Stimulated activated CD4-positive, alpha-beta T cell treated with anti-CD3 and anti-CD28 coated beads, Interleukin-2, amount 100 ng/mL, for 48 hours (primary cell): ENCODE measurements at places on chromosomes 16 and 17.

GRCh38 chr17:58436805-58437239 lies 19.5 kb upstream of the RNF43 start:
- DNase-seq, result no peak

DNA sequence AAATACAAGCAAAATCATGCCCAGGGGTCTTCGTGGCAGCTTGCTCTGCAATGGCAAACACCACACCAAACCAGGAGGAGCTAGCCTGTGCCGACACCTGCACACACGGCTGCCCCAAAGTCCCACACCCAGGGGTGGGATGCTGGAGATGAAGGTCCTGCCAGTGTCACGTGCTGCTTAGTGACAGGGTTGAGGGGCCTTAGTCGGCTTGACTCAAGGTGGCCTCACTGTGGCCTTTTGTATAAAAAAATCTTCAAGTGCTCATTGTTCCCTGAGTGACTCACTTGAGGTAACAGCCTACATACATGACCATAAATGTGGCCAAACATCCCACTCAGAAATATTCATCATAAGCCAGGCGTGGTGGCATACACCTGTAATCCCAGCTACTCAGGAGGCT lies 7.3 kb downstream of the TRIM65 start:
- no peak for DNase-seq

- DNase-seq, result no peak
Observed at GRCh38 chr17:27782791-27783206, 17.5 kb downstream of the NOS2 start.

DNA sequence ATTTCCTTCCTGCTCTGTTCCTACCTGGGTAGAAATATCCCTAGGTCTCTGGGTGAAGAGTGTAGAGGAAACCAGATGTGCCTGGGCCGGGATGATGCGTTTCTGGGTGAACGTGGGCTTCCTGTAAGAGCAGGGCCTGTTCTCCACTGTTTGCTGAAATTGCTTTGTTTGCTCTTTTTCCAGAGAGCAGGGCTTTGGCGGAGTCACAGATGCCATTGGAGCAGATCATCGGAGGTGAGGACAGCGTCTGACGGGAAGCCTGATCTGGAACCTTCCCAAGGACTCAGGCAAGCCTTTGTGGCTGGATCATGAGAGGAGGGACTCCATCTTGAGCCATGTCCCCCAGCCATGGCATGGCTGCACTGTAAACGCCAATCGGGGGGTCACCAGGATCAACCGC lies 15.4 kb downstream of the DHODH start:
- no peak for DNase-seq

DNA sequence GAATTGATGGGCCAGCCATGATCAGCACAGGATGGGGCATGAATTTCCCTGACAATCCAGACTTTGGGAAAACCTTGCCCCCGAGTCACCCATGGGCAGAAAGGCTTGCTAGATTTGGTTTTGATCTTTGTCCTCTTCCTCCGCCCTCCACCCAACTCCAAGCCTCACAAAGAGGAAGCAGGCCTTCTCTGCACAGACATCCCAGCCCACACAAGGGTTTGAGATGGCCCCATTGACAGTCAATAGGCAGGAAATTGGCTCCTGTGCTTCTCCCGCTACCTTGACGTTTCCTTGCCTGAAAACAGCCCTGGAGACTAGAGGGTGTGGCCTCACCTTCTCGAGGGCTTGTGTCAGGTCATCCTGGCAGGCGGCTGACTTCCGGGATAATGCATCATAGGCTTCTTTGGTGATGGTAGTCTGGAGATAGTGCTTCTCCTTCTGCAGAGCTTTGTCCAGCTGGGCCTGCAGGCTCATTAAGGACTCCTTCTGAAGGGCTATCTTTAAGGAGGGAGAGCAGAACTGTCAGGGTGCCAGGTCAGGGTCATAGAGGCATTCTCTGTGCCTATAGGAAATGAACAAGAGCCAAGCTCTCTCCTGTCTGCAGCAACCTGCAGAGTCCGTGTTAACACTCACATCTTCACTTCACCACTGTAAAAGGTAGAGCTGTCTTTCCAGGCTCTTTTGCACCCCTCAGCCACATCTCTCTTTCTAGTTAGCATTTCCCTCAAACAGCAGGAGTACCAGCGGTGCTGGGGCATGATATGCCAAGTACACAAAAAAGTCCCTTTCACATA lies 32.2 kb downstream of the DHX38 start:
- DNase-seq, result no peak

- DNase-seq, result peak; percentile 78
Observed at GRCh38 chr17:28842282-28843012, at the start of gene FAM222B. FAM222B (minus strand) TSS chr17:28842790; CDS start chr17:28766667, 76,123 bp downstream.

DNA sequence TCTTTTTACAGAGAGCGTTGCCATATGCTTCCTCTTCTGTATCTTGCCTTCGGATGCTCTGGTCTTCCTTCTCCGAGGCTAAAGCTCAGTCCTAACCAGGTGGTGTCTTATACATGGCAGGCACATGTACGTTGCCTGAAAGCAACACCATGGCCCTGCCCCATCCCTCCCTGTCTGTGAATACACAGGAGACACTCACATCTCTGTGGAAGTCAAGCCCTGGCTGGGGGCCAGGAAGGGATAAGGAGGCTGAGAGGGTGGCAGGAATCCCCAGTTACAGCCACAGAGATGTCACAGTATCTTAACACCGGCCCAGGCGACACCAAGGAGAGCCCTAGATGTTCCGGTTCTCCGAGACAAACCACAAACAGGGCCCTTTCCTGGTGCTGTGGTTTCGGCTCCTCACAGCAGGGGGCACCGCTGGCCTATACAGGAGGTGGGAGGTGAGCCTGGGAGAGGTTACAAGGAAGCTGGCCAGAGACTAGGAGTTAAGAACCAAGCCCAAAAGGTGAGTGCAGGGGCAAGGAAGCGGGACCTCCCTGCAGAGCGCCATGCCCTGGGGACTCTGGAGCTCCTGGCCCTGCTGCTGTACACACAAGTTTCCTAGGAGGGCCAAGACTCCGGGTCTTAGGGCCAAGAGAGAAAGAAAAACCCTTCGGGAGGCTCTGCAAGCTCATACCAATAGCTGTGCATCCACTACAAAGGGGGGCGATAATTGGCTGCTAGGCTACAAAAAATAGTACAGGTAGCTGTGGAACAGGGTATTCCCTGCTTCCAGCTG lies 41.7 kb downstream of the SRL start:
- no peak for DNase-seq

GRCh38 chr17:38733282-38733981 lies 3.3 kb downstream of the CISD3 start:
- DNase-seq, result no peak

DNA sequence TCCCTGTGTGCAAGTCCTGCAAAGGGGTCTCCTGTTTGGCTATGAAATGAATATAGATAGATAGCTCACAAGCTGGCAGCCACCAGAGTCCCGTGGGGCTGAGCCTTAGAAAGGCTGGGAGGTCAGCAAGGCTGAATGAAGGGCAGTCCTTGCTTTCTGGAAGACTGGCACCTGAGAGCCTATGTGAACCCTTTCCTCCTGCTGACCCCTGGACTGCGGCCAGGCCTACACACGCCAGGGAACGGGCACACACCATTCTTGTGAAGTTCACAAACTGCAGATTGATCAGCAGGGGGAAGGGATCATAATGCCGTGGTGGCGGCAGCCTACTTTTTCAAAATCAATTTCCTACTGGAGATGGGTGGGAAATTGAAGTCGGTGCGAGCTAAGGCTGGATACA lies 985 bp upstream of the C17orf107 start:
- DNase-seq, result no peak

DNA sequence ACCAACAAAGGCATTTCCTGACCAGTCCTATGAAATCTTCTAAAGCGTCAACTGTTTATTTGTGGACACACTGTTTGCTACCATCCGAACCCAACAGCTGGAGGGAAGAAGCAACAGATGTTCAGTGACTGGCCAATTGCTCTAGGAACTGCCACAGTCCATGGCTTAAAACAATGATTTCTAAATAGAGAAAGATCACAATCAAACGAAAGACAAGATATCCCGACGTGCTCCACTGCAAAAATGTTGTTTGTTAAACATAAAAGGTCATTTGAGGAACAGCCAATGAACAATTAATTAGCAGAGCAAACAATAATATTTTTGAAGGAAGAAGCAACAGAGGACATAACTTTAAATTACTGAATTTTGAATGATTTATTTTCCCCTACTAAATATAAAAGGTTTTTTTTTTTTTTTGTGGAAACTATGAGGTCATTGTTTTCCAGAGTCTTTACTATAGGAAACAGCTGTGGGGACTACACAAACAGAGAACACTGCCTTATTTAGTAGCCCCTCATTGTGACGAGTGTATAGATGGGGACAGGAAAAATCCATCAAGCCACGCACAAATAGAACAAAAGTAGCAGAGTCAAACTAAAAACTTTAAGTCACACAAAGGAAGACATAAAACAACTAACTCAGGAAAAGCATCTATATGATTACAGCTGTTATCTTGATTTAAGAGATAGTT lies 17.2 kb downstream of the USP31 start:
- DNase-seq, result no peak

DNA sequence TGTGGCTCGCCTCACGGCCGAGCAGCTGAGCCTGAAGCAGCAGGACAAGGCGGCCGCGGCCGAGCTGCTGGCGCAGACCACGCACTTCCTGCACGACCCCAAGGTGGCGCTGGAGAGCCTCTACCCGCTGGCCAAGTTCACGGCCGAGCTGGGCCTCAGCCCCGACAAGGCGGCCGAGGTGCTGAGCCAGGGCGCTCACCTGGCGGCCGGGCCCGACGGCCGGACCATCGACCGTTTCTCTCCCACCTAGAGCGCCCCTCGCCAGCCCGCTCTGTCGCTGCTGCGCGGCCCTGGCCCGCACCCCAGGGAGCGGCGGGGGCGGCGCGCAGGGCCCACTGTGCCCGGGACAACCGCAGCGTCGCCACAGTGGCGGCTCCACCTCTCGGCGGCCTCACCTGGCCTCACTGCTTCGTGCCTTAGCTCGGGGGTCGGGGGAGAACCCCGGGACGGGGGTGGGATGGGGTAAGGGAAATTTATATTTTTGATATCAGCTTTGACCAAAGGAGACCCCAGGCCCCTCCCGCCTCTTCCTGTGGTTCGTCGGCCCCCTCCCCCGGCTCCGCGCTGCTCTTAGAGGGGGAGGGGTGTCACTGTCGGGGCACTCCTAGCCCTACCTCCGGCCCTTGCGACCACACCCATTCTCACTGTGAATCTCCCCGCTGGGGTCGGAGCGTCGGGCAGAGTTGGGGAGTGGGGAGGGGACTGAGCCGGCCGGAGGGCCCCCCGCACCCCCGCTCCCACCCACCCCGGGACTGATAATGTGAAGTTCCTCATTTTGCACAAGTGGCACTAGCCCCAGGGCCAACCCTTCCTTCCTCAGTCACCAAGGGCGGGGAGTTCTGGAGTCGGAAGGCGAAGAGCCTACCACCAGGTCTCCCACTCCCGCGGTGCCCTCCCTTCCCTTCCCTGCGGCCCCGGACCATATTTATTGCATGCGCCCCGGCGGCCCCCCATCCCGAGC lies 4.0 kb downstream of the HIC1 start:
- peak; percentile 67 for DNase-seq

DNA sequence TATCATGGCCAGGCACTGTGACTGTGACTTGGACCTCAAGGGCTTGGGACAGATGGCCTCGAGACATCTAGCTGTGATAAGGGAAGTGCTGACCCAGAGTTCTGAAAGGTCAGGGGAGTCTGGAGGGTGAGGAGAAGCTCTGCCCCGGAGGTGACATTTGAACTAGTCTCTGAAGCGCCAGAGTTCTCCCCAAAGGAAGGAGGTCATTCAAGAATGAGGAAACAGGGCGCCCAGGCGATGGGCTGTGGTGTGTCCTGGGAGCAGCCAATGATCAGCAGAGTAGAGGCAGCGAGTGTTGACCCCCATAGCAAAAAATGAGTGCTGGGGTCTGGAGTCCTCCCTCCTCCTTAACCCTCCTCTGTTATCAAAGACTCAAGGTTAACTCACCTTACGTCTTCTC lies 4.9 kb downstream of the STARD3 start:
- no peak for DNase-seq

- DNase-seq, result no peak
Observed at GRCh38 chr17:46036491-46036890, 37.4 kb downstream of the STH start.

- DNase-seq, result no peak
Observed at GRCh38 chr17:82338858-82339633, 5.5 kb upstream of the SECTM1 start.

GRCh38 chr16:4056161-4057105 lies 59.8 kb downstream of the ADCY9 start:
- DNase-seq, result no peak

GRCh38 chr17:76296186-76296585 lies 11.9 kb downstream of the QRICH2 start:
- DNase-seq, result no peak

DNA sequence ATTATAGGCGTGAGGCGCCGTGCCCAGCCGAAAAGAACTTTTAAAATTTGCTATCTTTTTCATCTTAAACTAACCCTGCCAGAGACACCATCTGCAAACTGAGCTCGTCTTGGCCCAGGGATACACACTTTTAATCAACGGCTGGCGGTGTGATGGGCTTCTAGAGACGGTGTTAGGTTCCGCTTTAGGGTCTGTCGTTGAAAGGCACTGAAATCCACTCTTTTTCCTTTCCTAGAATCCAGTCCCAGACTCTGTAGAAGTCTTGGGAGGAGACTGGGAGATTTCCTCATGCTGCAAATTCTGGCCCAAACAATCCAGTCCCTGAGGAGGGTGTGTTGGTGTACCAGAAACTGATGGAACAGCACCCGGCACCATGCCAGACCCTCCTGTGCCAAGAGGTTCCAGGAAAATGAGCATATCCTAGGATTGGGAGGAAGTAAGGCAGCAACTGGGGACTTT lies 52.0 kb upstream of the TEX2 start:
- no peak for DNase-seq

- peak; percentile 38 for DNase-seq
Observed at GRCh38 chr17:75124041-75124818, 7.3 kb downstream of the NT5C start.

- no peak for DNase-seq
Observed at GRCh38 chr16:79599837-79600637, 500 bp downstream of the MAF start.

GRCh38 chr16:64990101-64990500 lies 131.8 kb downstream of the CDH11 start:
- no peak for DNase-seq

DNA sequence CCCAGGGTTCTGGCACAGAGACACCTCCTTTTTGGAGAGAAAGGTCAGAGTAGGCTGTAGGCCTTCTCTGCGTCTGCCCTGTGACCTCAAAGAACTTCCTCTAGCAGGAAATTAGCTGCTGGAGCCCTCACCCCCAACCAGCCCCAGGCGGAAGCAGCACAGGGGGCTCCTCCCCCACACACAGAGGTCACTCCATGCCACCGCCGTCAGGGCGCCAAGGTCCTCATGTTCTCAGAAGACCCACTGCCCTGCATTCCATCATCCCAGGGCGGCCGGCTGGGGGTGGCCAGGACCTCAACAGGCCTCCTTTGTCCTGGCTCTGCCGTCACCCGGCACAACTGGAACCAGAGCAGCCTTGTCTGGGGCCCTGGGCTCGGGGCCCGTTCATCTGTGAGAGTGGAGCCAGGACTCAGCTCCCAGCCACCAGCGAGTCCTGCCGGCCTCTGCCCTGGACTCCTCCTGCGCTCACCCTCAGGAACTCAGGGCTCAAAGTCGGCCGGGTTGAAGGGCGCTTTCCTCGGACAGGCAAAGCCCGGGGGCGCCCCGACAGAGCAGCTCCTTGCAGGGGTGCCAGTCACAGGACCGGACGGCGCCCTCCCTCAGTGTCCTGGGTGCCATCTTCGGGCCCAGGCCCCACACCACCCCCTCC lies 1.2 kb downstream of the TMC6 start:
- peak; percentile 52 for DNase-seq

- DNase-seq, result no peak
Observed at GRCh38 chr17:19388791-19389785, 2.1 kb upstream of the MFAP4 start.
